Globus pallidus (tissue), 1 donor: ENCODE measurements at places on chromosomes 3 and 15.

- DNase-seq = peak; percentile 46
Observed at GRCh38 chr3:133377396-133377795, 22.5 kb upstream of the BFSP2 start.

DNA sequence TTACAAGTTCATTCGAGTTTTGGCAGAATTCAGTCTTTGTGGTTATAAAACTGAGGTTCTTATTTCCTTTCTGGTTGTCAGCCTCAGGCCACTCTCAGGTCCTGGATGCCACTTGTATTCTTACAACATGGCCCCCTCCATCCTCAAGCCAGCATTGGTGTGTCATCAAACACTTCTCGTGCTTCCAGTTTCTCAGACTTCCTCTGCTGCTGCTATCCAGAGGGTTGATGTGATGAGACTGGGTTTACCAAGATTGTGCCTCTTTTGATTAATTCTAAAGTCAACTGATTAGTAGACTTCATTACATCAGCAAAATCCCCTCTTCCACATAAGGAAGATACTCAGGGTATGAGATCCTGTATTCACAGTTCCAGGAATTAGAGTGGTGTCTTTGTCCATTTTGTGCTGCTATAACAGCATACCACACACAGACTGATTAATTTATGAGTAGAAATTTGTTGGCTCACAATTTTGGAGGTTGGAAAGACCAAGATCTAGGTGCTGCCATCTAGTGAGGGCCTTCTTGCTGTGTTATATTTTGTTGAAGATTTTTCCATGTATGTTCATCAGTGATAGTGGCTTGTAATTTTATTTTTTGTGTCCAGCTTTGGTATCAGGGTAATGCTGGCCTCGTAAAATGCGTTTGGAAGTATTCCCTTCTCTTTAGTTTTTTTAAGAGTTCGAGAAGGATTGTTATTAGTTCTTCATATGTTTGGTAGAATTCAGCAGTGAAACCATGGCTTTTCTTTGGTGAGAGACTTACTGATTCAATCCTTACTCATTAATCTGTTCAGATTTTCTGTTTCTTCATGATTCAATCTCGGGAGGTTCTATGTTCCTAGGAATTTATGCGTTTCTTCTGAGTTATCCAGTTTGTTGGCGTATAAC lies 11.1 kb downstream of the LRCH3 start:
- no peak for DNase-seq

DNA sequence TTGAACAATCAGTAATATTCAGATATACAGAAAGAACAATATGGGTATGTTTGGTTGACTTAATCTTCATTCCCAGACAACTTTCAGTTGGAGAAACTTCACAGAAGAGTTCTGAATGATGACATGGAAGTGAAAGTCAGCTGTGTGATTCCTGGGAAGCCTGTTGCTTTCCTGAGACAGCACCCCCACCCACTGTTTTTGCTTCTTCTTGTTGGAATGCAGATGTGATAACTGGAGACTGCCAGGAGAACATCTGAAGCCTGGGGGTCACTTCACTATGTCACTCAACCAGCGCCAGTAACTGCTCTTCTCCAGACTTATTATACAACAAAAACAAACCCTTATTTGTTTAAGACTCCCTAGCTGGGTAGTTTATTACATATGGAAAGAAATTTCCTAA lies 599.4 kb downstream of the ZIC1 start:
- no peak for DNase-seq

DNA sequence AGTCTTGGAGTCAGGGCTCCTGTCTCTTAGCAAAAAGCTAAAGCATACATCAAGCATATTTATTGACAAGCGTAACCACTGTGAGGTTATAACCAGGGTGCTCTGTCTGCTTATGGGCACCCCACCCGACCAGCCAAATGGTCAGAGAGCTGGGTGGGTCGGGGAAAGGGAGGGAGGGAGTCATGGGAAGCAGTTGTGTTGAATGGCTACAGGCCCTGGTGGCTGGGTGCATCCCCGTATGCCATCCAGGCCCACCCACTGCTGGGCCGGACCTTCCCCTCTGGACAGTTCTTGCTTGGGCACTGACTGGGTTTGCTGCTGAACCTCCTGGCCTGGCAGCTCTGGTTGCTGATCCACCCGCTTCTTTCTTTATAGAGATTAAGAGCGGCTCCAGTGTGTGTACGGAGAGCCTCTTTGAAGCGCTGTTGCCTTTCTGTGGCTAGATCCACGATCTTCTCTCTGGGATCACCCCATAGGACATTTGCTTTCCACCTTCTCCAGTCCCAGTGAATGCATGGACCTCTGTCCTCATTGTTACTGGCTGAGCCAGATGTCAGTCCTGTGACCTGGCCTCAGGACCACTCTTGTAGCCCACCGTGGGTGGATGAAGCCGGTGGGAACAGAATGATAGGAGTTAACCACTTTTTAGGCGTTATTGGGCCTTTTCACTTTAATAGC lies 59.6 kb downstream of the SMAD3 start:
- DNase-seq = no peak

GRCh38 chr3:132342183-132342582 lies 25.0 kb downstream of the ACP3 start:
- DNase-seq = no peak
